Activated CD4-positive, alpha-beta T cell treated with anti-CD3 and anti-CD28 coated beads, Interleukin-2, amount 50 U/mL, for 1 hour (primary cell): ENCODE measurements at places on chromosomes 12 and 14.

- DNase-seq, result no peak
These were observed 1498.5 kb upstream of the TMEM132C start for GRCh38 chr12:126768517-126768916.

DNA sequence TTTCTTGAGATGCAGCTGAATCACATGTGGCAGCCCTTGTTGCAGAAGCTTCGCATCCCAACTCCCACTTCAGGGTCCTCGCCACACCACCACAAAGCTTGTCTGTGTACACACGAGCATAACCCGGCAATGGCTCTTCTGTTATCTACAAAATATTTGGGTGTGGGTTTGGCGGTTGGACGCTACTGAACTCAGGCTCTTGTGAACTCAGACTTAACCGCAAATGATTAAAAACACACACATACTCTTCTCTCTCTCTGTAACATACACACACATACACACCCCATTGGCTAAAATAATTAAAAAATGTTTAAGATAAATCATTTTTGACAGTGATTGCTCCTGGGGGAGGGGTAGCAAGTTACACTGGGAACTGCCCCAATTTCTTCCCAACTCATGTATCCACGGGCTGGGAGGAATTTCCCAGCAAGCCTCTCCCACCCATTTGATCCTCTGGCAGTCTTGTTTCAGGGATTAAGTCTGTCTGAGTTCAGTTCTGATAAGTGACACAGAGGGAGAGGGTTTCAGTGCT is 63.7 kb upstream of the MANSC4 start:
- no peak for DNase-seq

DNA sequence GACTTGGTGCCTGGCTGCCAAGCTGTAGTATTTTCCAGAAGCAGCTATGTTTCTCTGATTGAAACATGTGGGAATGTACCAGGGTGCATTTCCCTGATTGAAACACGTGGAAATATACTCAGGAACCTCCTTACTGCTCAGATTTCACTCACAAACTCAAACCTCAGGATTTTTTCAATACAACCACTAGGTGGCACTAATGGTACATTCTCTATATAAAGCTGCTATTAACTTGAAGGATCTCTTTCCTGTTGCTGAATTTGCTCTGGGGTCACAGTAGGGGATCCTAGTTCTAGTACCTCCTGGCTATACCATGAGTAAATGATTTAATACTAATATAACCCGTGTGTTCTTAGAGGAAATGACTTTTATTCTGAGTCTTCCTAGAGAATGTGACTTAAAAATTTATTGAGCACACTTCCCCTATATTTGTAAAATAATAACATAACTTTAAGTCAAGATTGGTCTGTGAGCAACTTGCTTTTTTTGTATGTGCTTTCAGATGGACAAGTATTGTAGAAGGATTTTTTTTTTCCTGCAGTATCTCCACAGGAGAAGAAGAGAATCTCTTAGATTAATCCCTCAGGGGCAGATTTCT is 173.8 kb upstream of the MIS18BP1 start:
- DNase-seq, result no peak

- no peak for DNase-seq
These were observed 6.6 kb downstream of the GPR84 start for GRCh38 chr12:54357506-54358190.

GRCh38 chr14:33717866-33718265 is 233.0 kb downstream of the EGLN3 start:
- no peak for DNase-seq

DNA sequence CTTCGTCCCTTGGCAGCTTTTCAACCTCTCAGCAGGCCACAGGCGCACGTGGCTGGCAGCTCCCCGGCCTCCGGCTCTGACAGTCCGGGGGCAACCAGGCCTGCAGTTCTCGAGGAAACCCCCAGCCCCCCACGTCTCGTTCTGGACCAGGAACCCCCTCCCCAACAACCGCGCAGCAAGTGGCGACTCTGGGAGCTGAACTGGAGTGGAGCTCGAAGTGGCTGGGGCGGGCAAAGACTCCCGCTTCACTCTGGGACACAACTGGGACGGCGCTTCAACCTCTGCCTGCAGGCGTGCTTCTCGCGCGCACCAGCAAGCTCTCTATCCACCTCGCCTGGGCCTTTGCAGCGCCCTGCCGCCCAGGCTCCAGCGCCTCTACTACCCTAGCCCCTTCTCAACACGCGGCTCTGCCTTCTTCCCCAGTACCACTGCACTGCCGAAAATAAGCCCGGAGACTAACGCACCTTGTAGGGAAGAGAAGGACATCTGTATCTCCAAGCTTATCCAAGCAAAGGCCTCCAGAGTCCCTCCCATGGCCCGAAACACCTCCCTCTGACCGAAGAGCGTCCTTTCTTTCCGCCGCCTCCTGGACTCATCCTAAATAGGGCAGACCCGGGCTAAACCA is 2.4 kb upstream of the NKX2-1 start:
- no peak for DNase-seq
